Spleen (tissue), 13 donors: ENCODE measurements at places on chromosomes 2 and 18. TPM values are rescaled to one million over a fixed set of nuclear protein-coding genes. Genes with fewer than 3 reads are reported as not detected.
A peak's percentile ranks its signal among the peaks of the same experiment; 100 is the strongest.

Gene SCN9A
- total RNA-seq: 15.9 TPM

Gene GKN1
- not detected for total RNA-seq

Gene SOX11
- total RNA-seq: 0.92 TPM

DNA sequence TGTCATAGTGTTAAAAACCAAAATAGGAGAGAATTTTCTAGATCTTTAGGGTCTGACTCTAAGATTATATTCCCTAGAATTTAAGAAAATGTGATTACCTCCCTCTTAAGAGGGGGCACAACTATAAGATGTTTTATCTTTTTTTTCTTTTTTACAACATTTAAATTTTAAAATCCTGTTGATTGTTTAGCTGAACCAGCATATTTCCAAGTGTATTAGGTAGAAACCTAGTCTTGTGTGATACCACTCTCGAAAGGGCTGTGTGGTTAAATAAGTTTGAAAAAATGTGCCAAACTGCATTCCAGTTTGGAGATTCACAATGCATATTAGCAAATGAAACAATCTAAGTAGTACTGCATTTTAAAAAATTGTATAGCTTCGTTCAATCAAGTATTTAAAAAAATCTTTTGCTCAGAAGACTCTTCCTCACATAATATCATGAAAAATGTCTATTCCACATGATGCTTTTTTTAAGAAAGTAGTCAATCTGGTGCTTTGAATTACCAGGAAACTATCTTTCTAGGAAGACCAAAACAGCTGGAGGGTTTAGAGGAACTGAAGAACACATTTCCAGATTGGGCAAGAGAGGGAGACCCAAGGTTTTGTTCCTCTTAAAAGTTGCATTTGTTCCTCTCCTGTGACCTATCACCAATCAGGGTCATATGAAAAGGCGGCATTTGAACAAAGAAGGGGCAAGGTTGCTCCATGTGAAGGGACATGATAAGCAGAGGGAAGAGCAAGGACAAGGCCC lies 98.8 kb downstream of the DPP4 start:
- H3K4me3 ChIP-seq: no peak overlapping the region
- no peaks in the 10 kb centered on the region for H3K36me3 ChIP-seq
- no peak for DNase-seq
- peak overlapping the region; percentile 67 for H3K27ac ChIP-seq
- no peaks in the 10 kb centered on the region for H3K4me1 ChIP-seq

- no peak overlapping the region for H3K27ac ChIP-seq
- no peaks in the 10 kb centered on the region for H3K36me3 ChIP-seq
- no peaks in the 10 kb centered on the region for H3K27me3 ChIP-seq
- no peak for DNase-seq
Observed at GRCh38 chr2:147030966-147031720, 813.7 kb upstream of the ACVR2A start.

DNA sequence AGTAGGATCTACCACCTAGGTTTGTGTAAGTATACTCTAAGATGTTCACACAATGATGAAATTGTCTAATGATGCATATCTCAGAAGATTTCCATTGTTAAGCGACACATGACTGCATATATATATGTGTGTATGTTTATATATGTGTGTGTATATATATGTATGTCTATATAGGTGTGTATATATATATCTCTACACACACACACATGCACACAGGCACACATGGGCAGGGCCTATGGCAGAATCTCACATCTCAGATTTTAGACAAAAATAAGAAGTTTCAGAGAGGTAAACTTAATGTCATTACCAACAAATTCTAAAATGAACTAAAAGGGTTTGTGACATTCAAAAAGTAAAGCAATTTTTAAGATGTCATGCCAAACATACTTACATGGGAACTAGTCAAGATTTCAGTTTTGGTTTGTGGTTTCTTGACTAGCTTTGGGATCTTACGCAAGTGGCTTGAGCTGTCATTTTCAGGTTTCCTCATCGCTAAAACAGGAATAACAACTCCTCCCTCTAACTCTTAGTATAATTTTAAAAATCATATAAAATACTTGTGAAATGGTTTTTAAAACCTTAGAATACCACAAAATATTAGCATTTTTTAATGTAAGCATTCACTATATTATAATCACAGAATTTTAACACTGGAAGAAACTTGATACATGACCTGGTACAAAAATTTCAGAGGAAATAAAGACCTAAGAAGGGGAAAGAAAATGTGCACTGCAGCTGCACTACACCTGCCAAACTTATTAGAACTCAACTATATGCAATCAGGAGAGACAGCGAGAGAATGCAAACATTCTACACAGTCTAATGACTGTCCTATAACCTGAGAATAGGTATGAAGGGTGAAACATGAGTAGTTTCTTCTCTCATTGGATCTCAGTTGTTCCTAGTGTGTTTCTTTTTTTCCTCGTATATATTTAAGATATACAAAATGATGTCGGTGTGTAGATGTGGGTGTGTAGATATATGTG lies 75.7 kb downstream of the TTC21B start:
- no peak for DNase-seq
- H3K4me1 ChIP-seq: peaks cover 23% of the 10 kb centered on the region
- peaks cover 3% of the 10 kb centered on the region for H3K36me3 ChIP-seq
- H3K4me3 ChIP-seq: no peak overlapping the region

GRCh38 chr2:58560531-58560930 lies 319.4 kb upstream of the FANCL start:
- no peaks in the 10 kb centered on the region for H3K4me1 ChIP-seq
- H3K36me3 ChIP-seq: no peaks in the 10 kb centered on the region
- no peak overlapping the region for H3K27ac ChIP-seq
- H3K27me3 ChIP-seq: no peaks in the 10 kb centered on the region
- H3K4me3 ChIP-seq: no peak overlapping the region
- no peak for DNase-seq
